ENCODE measurements at places on chromosomes 3 and 15.

DNA sequence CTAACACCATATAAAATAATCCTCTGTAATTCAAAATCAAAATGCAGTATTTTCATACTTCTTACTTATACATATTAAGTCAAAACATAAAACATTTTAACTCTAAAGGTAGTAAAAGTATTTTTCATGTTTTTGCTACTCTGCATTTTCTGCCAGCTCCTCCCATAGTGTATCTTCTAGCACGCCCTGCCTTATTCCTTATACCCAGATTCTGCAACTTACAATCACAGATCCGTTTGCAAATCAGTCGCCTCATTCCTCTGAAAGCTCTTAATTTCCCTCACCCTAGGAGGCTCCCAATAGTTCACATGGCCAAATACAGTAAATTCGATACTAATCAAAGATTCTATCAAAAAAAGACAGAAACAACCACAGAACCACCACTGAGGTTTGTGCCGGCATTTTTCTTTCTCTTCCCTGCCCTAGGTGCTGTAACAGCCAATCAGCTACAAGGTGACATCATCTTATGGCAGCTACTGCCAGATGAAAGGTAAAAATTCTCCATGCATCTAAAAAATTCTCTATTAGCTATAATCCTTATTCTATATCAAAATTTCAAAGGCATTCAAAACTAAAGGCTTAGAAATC lies 72.9 kb downstream of the CLASP2 start:
- peak; percentile 58 for DNase-seq

- DNase-seq, result no peak
Measured at GRCh38 chr3:66809595-66809958, 188.5 kb upstream of the KBTBD8 start.

DNA sequence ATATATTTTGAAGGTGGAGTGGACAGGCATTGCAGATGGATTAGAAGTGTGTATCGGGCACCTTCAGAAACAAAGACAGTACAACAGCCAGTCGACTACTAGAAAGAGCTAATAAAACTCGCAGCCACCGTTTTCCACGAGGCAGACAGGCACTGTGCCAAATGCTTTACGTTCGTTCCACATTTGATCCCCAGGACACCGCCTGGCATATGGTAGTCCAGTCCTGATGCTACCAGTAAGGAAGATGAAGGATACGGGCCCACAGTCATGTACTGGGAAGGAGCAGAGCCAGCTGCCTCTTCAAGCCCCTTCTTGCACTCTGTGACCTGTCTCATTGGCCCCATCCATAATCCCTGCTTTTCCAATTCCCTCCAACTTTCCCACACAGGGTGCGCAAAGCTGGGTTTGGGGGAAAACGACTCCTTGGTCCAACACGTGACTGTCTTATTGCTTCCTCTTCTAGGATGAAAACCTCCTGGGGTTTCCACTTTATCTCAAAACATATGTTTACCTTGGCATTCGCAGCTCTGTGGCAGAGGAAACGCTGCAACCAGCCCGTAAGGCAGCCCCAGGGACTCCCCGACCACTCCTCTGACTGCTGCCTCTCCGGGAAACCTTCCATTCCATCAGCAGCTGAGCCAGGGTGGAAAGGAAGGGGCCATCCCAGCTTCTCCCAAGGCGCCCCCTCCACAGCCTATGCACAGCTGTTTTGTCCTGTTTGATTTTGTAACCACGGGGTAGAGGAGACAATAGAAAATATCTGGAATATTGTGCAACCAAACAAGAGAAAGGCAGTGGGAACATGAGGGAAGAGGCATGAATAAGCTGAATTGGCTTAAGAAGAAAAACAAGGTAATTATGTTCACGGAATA lies 107.4 kb downstream of the ADAMTS17 start:
- DNase-seq, result no peak

DNA sequence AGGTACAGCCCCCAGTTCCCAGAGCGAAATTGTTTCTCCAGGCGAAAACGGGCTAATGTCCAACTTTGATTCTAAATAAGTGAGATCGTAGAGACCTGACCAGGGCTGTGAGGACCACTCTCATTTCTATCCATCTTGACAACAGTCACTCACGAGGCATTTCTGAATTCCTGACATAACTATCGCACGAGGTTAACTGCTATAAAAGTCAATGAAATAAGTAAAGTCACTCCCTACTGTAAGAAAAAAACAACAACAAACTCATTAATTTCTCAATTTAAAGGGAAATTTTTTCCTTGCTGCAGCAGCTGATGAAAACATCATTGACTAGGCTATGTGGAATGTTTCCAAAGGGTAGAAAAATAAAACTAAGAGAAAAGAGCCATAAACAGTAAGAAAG lies 69.1 kb downstream of the GREM1 start:
- DNase-seq, result no peak

DNA sequence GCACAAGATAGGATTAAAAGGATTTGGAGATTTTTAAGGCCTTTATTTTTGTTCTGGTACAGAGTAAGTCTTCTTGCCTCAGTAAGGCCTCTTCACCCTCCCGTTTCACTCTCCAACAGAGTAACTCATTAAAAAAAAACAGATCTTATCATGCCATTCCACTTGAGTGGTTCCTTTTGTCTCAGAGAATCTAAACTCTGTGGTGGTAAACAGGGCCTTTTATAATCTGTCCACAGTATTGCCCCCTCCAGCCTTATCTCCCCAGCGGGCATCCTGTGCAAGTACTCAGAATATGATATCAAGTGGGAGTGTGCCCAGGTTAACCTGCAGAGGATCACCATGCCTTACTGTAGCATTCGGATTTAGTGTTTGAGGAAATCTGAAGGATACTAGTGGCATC lies 20.3 kb upstream of the ATOSA start:
- DNase-seq, result no peak

DNA sequence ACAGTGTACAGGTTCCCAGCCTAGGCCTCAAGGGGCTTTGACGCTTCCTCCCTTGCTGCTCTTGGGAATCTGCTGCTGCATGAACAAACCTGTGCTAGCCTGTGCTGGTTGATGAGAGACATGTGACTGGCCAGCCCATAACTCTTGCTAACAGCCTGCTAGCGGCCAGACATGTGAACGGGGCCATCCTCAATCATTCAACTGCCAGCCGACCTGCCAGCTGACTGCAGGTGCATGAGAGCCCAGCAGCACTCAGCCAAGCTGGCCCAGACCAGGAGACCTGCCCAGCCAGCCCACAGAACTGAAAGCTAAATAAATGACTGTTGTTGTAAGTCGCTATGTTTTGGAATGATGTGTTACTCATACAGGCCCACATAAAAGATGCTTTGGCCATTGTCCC lies 82.4 kb upstream of the DLG1 start:
- no peak for DNase-seq

- DNase-seq, result no peak
Measured at GRCh38 chr15:64753480-64754185, 21.8 kb downstream of the RBPMS2 start.

GRCh38 chr3:64129581-64129980 lies 95.7 kb downstream of the PRICKLE2 start:
- no peak for DNase-seq
